GM03348 (cell line): ENCODE measurements at places on chromosomes 7 and 10.

- DNase-seq: no peak
These were observed 55.0 kb downstream of the SORBS1 start for GRCh38 chr10:95506056-95506737.

- DNase-seq: no peak
These were observed 8.5 kb upstream of the JAKMIP3 start for GRCh38 chr10:132057191-132057681.

DNA sequence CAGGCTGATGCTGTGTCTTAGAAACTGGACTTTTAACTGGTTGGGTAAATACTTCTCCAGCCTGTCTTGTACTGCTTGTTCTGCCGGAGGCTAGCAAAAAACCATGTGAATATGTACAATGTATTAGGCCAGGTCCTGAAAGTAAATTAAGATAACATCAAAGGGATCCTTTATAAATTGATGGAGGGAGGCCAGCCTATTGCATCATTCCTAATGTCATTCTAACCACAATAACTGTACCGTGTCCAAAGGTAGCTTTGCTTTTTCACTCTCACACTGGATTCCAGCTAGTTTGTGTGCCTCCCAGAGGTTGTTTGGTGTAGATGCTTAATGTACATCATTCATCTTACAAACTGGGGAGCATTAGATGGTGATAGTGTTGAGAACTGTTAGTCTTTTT is 91.2 kb upstream of the SEM1 start:
- DNase-seq: no peak

GRCh38 chr10:74888962-74889661 is 62.7 kb downstream of the KAT6B start:
- peak; percentile 16 for DNase-seq

DNA sequence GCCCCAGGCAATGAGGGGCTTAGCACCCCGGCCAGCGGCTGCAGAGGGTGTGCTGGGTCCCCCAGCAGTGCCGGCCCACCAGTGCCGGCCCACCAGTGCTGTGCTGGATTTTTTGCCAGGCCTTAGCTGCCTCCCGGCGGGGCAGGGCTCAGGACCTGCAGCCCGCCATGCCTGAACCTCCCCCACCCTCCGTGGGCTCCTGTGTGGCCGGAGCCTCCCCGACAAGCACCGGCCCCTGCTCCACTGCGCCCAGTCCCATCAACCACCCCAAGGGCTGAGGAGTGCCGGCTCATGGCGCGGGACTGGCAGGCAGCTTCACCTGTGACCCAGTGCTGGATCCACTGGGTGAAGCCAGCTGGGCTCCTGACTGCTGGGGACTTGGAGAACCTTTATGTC is 3.5 kb upstream of the ACSL5 start:
- DNase-seq: no peak

- no peak for DNase-seq
These were observed 72.5 kb downstream of the PCDH15 start for GRCh38 chr10:54728511-54728910.

- no peak for DNase-seq
These were observed 378.9 kb upstream of the AUTS2 start for GRCh38 chr7:69219381-69219780.

GRCh38 chr7:36182854-36183604 is 30.0 kb downstream of the EEPD1 start:
- no peak for DNase-seq

DNA sequence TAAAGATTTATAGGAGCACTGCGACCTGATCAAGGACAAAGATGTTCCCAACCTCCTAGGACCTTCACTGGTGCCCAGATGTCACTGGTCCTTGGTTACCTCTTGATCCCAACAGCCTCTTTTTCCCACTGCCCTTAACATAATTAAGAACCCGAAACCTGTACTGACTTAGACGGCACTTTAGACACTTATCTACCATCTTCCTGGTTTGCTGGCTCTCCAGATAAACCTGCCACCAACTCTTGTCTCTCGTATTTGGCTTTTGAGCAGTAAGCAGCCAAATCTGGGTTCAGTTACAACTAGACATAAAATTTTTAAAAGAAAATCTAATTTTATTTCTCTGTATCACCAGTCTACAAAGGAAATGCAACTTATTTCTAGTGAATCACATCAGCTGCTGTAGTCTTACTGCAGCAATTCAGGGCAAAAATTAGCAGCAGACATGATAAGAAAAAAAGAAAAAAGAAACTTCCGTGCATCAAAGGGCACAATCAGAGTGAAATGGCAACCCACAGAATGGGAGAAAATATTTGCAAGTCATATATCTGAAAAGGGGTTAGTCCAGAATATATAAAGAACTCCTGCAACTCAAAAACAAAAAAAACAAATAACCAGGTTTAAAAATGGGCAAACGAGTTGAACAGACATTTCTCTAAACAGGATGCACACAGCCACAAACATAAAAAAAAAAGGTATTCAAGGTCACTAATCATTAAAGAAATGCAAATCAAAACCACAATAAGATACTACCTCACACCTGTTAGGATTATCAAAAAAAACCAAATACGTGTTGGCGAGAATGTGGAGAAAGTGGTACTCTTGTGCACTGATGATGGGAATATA is 9.4 kb downstream of the ASB13 start:
- DNase-seq: no peak

DNA sequence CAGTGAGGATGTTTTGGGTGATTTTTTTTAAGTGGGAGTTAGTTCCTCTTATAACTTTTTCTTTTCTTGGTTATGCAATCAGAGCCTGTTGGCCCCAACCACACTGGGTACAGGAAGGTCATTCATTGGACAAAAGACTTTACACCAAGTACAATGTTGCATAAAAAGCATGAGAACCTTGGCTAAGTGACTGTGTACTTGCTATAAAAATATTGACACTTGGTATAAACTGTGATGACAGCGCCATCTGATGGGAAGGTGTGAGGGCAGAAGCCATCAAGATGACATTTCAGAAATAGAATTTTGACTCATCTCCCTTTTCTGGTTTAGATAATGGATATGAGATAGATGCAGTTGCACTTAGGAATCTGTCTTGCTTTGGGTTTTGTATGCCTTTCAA is 126.4 kb upstream of the CCDC6 start:
- peak; percentile 50 for DNase-seq

- no peak for DNase-seq
These were observed 96.9 kb downstream of the XRCC2 start for GRCh38 chr7:152579070-152579469.

DNA sequence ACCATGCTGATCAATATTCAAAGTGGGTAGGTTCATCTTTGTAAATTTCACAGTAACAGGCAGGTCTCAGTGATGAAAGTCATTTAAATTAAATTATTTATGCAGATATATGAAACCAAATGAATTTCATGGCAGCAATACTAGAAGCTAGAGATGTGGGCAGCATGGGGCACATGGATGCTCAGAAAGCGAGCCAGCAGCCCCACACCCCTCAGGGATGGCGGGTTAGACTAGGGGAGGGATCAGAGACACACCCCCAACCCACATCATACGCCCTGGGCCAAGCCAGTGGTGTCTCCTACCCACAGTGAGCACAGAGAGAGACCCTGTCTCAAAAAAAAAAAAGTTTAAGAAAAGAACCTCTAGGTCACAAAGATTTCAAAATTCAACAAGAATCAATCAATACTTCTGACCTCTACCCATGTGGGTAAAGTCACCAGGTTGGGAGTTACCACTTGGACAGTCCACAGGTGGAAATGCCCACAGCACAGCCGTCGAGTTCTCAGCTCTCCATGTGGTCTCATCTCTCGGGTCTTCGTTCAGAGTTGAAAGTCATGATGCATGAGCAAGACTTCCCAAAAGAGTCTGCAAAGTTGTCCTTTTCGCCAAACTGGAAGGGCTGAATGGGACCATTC is 79.3 kb upstream of the PPP2R2D start:
- no peak for DNase-seq

DNA sequence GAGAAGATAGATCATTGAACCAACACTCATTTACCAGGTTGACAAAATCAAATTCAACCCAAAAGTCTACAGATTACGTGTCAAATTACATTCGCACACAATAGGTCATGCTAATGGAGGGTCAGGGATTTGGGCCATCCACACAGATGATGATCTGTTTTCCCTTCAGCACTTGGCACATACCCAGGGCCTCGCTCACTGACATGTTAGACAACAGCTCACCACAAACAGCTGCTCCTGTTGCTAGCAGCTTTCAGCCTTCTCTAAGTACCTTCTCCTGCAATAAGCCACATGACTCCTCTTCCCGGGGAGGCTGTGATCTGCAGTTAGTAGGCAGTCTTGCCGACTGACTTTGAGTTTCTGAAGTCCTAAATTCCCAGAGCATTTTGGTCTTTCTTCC is 18.4 kb downstream of the NKX2-3 start:
- no peak for DNase-seq

GRCh38 chr7:151390598-151391357 is 19.1 kb downstream of the WDR86 start:
- no peak for DNase-seq

- no peak for DNase-seq
These were observed 23.0 kb upstream of the AFAP1L2 start for GRCh38 chr10:114427124-114427852.

DNA sequence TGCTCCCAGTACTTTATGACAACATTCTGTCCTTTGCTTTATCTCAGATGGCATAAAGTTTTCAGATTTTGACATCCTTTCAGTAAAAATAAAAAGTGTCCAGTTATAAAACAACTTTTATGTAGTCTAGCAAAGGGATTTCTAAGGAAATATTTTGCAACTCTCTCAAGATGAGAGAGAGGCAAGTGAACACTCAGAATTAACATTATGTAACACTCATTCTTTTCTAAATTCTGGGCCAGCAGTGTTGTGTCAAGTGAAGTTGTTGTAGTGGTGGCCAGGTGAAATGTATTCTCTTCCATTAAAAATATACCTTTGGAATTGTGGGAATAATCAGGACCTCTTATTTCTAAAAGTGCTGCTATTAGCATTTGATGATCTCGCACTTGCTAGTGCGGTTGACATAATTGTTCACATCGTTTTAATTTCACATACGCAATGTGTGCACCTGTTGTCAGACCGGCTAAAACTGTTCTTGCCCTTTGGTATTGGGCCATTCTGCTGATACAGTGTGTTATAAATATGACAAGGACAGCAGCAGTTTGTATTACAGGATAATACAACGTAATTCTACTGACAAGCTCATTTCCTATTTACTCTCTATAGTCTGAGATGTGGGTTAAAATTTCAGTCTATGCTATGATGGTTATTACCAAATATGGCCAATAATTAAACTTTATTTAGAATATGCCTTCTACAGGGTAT is 23.8 kb downstream of the CPED1 start:
- DNase-seq: no peak

- no peak for DNase-seq
These were observed 939.9 kb upstream of the GHITM start for GRCh38 chr10:83199374-83199773.

GRCh38 chr7:132393789-132394261 is 182.4 kb downstream of the PLXNA4 start:
- DNase-seq: peak; percentile 69

DNA sequence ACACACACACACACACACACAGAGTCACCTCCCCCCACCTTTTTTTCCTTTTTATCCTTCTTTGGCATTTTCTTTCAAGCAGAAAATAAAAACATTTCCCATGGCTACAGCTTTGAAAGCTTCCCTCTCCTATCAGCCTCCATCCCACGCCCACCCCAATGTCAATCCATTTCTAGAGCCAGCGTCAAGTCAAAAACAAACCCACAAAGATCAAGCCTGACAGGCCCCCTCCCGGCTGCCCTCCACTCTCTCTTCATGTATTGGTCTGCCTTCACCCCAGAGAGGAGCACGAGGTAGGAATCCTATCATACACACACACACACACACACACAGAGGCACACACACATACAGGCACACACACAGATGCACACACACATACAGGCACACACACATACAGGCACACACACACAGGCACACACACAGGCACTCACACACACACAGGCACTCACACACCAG is 8.0 kb upstream of the TNRC18 start:
- no peak for DNase-seq

- no peak for DNase-seq
These were observed 626.5 kb upstream of the GALNT17 start for GRCh38 chr7:70505468-70505867.

DNA sequence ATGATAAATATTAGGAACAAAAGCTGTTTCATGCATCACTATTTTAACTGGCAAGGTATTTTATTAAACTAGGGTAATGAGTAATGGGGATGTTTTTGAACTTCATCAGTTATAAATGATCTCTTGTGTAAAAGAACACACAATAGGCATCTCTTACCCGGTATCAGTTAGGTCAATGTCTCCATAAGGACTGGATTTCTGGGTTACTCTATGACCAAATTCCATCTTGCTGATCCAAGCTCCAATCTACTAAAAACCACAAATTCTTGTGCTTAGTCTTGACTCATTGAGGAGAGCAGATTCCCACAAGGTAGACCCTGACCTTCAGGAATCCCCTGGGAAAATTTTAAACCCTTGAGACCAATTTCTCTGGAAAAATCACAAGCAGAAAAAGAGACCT is 1167.7 kb downstream of the XPNPEP1 start:
- DNase-seq: no peak

GRCh38 chr10:11670381-11670780 is 58.9 kb upstream of the USP6NL start:
- no peak for DNase-seq

- no peak for DNase-seq
These were observed 41.8 kb upstream of the MKI67 start for GRCh38 chr10:128167926-128168520.

DNA sequence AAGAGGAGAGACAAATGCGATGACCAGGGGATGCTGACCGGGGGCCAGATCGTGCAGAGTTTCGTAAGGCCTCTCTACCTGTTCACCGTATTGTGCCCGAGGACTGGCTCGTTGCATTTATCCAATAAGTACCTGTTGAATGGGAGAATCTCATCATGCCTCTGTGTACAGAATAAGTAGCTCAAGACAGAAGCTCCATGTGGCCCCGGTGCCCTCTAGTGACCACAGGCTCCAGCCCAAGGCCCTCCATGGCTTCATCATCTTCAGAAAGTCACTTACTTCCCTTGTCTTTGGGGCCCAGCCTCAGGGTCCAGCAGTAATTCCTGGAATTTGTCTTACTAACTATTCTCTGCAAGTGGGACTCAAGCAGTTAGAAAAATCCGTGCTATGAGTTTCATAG is 151.0 kb downstream of the CHN2 start:
- peak; percentile 16 for DNase-seq

GRCh38 chr7:16061630-16062029 is 359.7 kb downstream of the CRPPA start:
- DNase-seq: no peak

DNA sequence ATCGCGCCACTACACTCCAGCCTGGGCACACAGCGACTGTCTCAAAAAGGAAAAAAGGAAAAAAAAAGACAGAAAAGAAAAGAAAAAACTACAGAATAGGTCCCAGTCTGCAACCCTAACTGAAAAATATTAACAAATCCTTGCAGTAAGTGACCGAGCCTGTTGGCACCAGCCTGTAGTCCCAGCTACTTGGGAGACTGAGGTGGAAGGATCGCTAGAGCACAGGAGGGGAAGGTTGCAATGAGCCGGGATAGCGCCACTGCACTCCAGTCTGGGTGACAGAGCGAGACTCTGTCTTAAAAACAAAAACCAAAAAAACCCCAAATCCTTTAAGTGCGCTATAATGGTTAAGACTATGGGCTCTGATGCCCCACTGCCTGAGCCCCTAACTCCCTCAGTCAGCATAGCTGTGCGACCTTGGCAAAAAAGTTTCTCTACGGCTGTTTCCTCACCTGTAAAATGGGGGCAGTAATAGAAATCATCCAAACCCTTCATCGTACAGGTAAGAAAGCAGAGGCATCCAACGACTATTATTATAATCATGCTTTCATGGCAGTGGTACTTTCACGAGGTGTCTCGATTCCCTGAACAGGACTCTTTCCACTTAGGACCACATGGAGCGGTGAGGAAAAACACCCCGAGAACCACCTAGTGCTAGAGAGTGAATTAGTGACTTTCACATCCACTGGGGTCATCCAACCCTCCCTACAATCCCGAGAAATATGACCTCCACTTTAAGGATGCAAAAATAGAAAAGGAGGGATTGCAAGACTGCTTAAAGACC is 755 bp downstream of the TOMM7 start:
- DNase-seq: no peak
